ENCODE measurements at places on chromosomes 1 and 21.

DNA sequence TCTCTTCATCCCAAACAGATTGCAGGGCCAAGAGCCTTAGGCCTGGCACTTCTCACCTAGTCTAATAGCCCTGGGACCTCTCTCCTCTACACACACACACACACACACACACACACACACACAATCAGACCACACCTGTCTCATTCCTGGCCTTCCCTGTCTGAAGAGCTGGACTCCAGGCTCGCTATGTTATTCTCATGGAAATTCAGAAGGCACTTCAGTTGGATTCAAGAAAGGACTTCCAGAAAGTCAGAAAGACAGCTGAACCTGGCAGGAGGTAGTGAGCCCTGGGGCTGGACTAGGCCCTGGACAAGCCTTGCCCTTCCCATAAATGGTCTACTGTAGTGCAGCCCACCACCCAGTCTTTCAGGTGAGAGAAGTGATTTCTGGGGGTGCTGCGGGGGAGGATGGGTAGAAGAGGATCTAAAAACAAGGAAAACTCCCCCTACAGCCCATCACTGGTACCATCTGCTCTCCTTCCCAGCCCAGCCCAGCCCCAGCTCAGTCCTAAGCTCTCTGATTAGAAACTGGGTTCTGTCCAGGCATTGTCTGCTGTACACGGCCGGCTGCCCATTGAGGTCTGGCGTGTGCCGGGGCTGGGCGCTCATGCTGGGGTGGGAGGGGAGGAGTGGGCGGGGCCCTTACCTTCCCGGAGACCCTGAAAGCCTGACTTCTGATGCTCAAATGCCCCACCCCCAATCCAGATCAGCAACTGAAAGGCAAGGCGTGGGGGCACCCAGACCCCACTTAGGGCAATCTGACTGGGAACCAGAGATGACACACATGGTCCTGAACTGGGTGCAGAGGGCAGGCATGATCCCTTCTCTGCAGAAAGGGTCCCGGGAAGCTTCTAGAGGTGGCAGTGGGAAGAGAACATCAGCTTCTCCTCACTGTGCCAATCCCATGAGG lies 2.5 kb downstream of the KIF21B start:
- no peak for DNase-seq

GRCh38 chr1:206953126-206953525 lies 6.9 kb upstream of the PIGR start:
- DNase-seq, result no peak

- no peak for DNase-seq
Observed at GRCh38 chr1:11888206-11888876, 29.6 kb upstream of the NPPB start.

GRCh38 chr1:167083066-167083665 lies 7.0 kb downstream of the GPA33 start:
- DNase-seq, result no peak

DNA sequence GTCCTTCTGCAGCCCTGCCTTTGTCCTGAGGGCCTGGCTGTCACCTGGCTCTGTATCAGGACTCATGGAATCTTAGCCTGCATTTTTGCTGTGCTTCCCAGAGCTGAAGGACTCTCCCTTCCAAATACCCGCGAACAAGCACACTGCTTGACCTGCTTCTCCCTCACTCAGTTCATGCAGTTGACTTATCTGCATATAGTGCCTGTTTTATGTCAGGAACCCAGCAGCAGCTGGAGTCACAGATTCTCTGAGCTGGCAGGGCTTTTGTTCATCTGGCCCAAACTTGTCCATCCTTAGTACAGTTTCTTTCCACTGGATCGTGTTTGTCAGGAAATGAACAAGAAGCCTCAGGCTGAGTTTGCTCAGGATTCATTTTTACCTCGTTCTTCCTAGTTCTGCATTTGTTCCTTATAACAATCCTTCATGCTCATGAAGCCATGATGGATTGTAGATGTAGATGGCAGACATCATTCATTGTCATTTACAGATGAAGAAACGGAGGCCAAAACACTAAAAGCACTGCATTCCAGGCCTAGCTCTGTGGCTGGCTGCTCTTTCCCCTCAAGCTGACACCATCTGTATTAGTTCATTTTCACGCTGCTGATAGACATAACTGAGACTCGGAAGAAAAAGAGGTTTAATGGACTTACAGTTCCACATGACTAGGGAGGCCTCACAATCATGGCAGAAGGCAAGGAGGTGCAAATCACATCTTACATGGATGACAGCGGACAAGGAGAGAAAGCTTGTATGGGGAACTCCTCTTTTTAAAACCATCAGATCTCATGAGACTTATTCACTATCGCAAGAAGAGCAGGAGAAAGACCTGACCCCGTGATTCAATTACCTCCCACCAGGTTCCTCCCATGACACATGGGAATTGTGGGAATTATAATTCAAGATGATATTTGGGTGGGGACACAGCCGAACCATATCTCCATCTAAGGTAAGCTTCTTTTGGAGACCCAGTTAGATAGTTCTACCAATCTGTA lies 150.9 kb downstream of the HIVEP3 start:
- DNase-seq, result no peak

DNA sequence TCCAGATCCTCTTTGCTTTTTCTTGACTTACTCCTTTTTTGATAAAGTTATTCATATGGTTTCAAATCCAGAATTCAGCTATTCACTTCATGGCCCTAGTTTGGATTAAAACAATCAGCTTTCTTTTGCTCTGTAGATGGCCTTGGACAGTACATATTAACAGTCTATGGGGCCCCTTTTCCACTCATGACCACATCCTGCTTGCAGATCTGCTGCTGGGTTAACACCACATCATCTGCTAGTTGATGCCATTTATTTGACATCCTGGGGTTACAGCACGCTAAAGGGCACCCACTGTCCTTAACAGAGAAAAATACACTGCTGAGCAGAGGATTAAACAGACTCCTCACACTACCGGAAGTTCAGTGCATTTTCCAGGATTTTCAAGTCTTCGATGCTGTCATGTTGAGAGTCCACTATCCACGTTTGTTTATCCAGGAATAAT lies 941 bp upstream of the IFI16 start:
- peak; percentile 22 for DNase-seq

Measured in activated naive CD4-positive, alpha-beta T cell (primary cell).